ENCODE measurements at places on chromosomes 1 and 21. TPM values are rescaled to one million over a fixed set of nuclear protein-coding genes. Genes with fewer than 3 reads are reported as not detected.

CFH gene
- 1,147 TPM for total RNA-seq

IRF6 gene
- 27.3 TPM for total RNA-seq

DNA sequence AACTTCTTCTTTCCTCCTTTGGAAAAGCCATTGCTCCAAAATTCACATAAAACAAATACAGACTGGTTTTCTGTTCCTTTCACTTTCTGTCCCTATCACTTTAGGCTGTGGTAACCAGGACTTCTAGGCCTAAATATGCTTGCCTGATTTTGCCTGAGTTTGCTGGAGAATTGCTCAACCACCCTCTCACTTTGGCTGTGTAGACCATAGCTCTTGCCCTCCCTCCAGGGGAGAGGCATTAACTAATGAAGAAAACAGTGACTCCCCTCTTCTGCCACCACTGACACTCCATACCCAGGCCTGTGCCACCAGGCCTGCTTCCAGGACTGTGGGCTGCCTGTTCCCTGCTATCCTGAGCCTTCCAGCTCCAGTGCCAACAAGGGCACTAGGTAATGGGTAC lies 163.5 kb downstream of the TOMM20 start:
- DNase-seq, result peak; percentile 66
- no peak overlapping the region for H3K4me3 ChIP-seq
- H3K4me1 ChIP-seq, result peaks cover 63% of the 10 kb centered on the region
- H3K27me3 ChIP-seq, result no peaks in the 10 kb centered on the region
- H3K36me3 ChIP-seq, result no peaks in the 10 kb centered on the region

INKA2 gene
- total RNA-seq, result 1.4 TPM

DNA sequence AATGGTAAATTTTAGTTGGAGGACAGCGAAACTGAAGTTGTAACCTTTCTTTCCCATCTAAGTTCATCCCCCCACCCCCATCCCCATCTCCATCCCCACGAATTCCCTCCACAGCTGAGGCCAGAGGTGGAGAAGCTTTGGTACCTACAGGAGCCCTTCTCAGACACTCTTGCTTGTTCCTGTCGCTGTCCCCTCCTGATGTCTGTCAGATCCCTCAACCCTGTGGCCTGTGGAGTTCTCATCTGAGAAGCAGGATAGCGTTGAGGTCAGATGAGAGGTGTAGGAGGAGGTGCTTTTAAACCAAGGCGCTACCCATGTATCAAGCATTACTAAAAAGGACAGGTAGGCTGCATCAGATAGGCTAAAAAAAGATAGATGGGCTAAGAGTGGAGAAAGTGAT lies 769 bp downstream of the NTPCR start:
- H3K4me3 ChIP-seq, result peak overlapping the region; percentile 81
- H3K36me3 ChIP-seq, result no peaks in the 10 kb centered on the region
- H3K27me3 ChIP-seq, result no peaks in the 10 kb centered on the region

DNA sequence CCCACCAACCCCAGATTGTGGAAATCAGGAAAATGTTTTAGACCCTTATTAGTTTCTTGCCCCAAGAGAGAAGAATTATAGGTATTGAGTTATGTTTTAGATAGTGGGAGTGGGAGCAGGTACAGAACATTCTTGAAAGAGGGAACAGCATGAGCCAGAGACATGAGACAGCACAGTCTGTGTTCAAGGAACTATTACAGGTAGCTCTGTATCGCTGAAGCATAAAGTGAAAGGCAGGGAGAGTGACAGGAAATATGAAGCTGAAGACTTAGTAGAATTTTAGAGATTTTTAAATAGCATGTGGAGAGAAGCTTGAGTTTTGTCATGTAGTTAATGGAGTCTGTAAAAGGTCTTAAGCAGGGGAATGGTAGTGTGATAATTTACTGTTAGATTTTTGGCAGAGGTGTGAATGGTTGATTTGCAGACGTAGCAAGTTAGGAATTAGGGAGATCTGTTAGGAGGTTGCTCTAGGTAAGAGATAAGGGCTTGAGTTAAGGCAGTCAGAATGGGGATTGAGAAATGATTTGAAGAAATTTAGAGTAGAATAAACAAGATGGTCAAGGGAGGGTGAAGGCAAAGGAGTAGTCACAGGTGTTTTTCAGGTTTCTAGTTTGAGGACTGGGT lies 11.6 kb downstream of the SUCO start:
- no peaks in the 10 kb centered on the region for H3K27me3 ChIP-seq
- no peak overlapping the region for H3K27ac ChIP-seq
- DNase-seq, result no peak
- H3K4me3 ChIP-seq, result no peak overlapping the region

- H3K27ac ChIP-seq, result peak overlapping the region; percentile 6
- no peak overlapping the region for H3K4me3 ChIP-seq
These were observed 6.5 kb downstream of the CACHD1 start for GRCh38 chr1:64476251-64476952.

PTPN7 gene
- 1.5 TPM for total RNA-seq

- H3K4me1 ChIP-seq, result no peaks in the 10 kb centered on the region
- no peak overlapping the region for H3K4me3 ChIP-seq
- H3K36me3 ChIP-seq, result no peaks in the 10 kb centered on the region
- DNase-seq, result no peak
- H3K27ac ChIP-seq, result no peak overlapping the region
These were observed 10.4 kb downstream of the MPZ start for GRCh38 chr1:161299347-161299746.

BMP8B gene
- 0.04 TPM for total RNA-seq

DNA sequence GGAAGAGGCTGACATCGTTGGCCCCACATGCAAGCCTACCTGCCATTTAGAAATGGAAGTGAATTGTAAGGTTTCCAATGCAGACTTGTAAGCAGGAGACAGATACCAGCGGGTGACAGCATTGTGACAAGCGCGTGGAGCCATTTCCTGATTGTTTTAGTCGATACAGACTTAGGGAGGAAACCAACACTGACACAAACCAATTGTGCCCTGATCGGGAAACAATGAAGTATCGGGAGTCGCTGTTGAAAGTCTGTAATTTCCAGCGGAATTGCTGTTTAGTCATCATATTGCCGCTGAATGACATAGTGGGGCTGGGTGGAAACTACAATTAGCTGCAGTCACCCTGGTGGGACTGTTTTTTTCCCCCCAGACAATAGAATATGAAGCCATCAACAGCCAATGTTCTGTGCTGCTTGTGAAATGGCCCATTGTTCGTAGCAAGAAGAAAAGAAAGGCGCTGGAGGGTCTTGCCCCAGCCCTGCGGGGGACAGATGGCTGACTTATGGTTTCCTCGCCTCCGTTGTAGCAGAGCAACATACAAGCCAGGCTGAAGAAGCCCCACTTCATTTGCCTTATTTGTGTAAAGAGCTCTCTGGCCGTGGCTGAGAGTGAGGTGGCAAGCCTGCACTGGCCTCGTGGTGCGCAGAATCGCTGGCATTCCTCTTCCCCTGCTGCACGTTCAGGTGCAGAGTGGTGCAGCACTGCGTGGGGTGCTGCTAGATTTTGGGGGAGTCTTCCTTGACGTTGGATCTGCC lies 462.7 kb downstream of the CAMTA1 start:
- no peak overlapping the region for H3K27ac ChIP-seq
- no peak overlapping the region for H3K4me3 ChIP-seq
- H3K4me1 ChIP-seq, result no peaks in the 10 kb centered on the region
- no peaks in the 10 kb centered on the region for H3K27me3 ChIP-seq
- no peaks in the 10 kb centered on the region for H3K36me3 ChIP-seq

HNRNPU gene
- total RNA-seq, result 73.3 TPM

OLIG1 gene
- not detected for total RNA-seq

SPRR1A gene
- total RNA-seq, result not detected

DNA sequence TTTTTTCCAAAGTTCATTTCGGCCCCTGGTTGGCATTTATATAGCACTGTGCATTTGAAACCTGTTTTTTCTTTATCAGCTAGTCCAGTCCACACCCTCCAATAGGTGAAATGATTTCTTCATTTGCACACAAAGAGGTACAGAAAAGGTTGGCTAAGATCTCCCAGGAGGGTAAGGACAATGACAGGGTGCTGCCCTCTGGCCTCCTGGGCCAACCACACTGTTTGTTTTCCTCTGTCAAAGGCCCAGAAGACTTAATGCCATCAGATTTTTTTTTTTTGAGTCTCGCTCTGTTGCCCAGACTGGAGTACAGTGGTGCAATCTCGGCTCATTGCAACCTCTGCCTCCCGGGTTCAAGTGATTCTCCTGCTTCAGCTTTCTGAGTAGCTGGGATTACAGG lies 70.1 kb upstream of the EFHD2 start:
- peak; percentile 64 for DNase-seq
- H3K27me3 ChIP-seq, result no peaks in the 10 kb centered on the region
- no peaks in the 10 kb centered on the region for H3K36me3 ChIP-seq
- no peak overlapping the region for H3K27ac ChIP-seq

DNA sequence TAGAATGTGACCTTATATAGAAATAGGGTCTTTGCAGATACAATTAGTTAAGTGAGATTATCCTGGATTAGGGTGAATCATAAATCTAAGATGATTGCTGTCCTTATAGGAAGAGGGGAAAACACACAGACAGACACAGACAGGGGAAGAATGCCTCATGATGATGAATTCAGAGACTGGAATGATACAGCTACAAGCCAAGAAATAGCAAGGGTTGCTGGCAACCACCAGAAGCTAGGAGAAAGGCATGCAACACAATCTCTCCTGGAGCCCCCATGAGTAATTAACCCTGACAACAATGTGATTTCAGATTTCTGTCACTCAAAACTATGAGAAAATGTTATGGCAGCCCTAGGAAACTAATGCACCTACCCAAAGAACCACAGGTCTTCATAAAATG lies 19.1 kb upstream of the PPIH start:
- no peaks in the 10 kb centered on the region for H3K4me1 ChIP-seq
- H3K36me3 ChIP-seq, result no peaks in the 10 kb centered on the region
- H3K4me3 ChIP-seq, result no peak overlapping the region
- no peak overlapping the region for H3K27ac ChIP-seq

DNA sequence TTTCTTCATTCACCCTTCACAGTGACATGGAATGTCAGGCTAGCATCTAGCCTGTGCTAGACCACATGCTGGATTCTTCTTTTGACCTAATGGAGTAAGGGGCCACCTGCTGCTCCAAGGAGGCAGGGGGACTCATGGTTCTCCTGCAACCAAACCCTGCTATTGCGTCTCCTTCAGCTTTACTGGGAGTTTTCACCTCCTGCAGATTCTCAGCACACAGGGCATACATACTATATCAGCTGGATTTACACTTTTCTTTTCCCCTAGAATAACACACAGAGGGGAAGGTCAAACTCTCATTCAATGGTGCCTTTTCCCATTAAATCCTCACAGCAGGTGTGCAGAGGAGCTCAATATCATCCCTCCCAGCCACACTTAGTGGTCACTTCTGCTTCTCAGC lies 16.6 kb upstream of the AK5 start:
- no peaks in the 10 kb centered on the region for H3K36me3 ChIP-seq
- H3K27me3 ChIP-seq, result no peaks in the 10 kb centered on the region
- DNase-seq, result no peak
- no peak overlapping the region for H3K4me3 ChIP-seq

DNA sequence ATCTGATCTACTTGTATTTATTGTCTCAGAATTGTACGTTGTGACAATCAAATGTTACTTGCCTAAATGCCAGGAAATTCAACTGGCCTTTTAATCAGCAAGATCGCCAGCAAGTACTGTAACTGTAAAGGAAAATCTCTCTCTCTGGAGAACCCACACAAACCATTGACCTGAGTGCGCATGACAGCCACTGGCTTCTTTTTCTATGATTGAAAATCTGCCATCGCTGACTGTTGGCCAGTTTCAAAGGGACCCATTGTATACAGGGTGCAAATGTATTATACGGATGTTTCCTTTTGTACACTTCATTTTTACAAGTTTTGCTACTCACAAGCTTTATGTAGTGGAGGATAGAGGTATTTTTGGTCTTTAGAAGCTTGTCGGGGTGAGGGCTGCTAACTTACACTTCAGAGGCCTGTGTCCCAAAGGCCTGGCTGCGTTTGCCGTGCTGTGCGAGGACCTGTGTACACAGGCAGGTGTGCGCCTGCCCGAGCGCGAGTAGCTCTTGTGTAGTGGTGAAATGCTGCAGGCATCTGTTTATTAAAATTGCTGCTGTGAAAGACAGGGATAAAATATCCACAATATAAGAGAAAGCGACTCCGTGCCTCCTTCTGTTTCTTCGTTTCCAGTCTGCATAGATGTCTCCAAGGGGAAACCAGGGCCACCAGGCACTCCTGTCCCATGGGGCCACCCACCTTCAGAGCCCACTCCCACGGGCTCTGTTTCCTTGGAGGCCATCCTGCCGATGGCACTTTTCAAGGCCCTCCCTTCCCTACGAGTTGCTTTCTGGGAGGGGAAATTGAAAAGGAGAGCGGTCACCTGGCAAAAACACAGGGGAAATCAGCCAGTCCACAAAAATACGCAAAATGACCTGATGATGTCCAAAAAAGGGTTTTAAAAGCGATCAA lies 25.3 kb upstream of the TRAPPC10 start:
- H3K4me3 ChIP-seq, result no peak overlapping the region
- H3K4me1 ChIP-seq, result no peaks in the 10 kb centered on the region
- DNase-seq, result no peak

CYP4B1 gene
- not detected for total RNA-seq

- no peak overlapping the region for H3K27ac ChIP-seq
- no peak overlapping the region for H3K4me3 ChIP-seq
- H3K36me3 ChIP-seq, result no peaks in the 10 kb centered on the region
- no peaks in the 10 kb centered on the region for H3K27me3 ChIP-seq
- DNase-seq, result peak; percentile 68
These were observed 244.9 kb upstream of the NRIP1 start for GRCh38 chr21:15309721-15310120.

DNA sequence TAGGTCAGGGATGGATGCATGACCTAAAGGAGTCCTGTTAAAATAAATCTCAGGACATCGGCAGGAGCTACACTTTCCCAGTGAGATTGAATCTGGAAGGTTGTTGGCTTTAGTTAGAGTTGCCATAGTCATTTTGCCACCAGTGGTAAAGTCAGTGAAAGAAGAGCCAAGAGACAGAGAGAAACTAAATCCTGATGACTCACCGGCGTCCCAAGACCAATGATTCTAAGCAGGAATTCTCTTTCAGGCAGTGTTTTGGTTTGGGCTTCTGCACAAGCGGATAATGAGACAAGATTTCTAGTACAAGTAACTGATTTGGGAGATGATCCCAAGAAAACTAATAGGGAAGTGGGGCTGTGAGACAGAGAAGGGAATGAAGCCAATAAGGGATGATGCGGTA lies 88.8 kb upstream of the ETS2 start:
- DNase-seq, result no peak
- no peaks in the 10 kb centered on the region for H3K36me3 ChIP-seq
- no peaks in the 10 kb centered on the region for H3K4me1 ChIP-seq
- H3K27ac ChIP-seq, result no peak overlapping the region
- no peak overlapping the region for H3K4me3 ChIP-seq

FHAD1 gene
- 0.12 TPM for total RNA-seq

GRCh38 chr21:22346576-22346975 lies 1348.4 kb downstream of the NCAM2 start:
- no peaks in the 10 kb centered on the region for H3K36me3 ChIP-seq
- no peaks in the 10 kb centered on the region for H3K4me1 ChIP-seq
- H3K27ac ChIP-seq, result no peak overlapping the region
- H3K4me3 ChIP-seq, result no peak overlapping the region
- DNase-seq, result no peak

All from right lobe of liver (tissue), 6 donors.